ENCODE measurements at places on chromosomes 12 and 14.
A peak's percentile ranks its signal among the peaks of the same experiment; 100 is the strongest.

DNA sequence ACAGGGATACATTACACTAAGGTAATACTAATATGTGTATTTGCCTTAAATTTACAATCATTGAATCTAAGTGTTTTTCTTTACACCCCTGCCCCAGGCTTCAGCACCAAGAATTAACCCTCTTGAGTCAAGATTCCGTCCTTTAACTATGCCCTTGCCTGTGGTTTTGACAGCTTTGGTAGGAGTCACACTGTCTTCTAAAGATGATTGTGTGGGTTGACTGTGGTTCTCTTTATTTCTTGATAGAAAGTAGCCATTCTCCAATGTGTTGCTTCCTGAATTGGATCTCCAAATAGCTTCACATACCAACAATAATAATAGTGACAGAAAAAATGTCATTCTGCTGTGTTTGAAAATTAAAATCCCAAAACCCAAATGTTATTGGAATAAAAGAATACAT, 3.6 kb downstream of the CLEC7A start:
- no peak for DNase-seq

GRCh38 chr12:68804657-68805591, 3.1 kb upstream of the MDM2 start:
- peak; percentile 67 for DNase-seq

GRCh38 chr12:123050331-123050831, 69.9 kb downstream of the ARL6IP4 start:
- DNase-seq = no peak

- no peak for DNase-seq
Measured at GRCh38 chr12:107801150-107801549, 26.6 kb downstream of the ASCL4 start.

DNA sequence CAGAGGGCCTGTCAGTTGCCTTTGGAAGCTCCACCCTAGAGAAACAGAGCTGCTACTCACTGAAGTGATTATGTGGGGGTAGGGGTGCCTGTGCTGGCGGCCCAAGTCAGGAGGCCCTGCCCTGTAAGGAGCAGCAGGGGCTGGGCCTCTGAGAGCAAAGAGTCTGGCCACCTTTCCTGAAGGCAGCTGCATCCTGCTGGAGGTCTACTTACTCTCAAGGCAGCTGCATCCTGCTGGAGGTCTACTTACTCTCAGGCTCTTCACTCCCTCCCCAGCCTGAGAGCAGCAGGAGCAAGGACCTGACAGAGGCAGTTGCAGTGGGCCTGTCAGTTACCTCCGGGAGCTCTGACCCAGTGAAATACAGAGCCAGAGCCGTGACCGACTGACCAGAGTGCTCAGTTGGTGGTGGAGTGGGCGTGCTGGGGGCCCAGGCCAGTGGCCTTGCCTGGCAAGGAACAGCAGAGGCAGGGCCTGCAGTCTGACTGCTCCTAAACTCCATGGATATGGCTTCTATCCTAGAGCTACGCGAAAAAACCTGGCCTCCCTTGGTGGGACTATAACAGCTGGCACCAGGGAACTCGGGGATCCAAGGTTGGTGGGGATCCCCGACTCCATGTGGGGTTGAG, 32.3 kb downstream of the RAD51B start:
- DNase-seq = no peak
